ENCODE measurements at places on chromosomes 7 and 10. TPM values are rescaled to one million over a fixed set of nuclear protein-coding genes. Genes with fewer than 3 reads are reported as not detected.

LLCFC1 gene
- total RNA-seq = not detected

CHST3 gene
- 23.6 TPM for total RNA-seq

ADCYAP1R1 gene
- 1.4 TPM for total RNA-seq

TMEM184A gene
- 1.5 TPM for total RNA-seq

OLAH gene
- not detected for total RNA-seq

DRGX gene
- total RNA-seq = not detected

ANK3 gene
- total RNA-seq = 0.58 TPM

MYO3A gene
- total RNA-seq = not detected

CALHM3 gene
- not detected for total RNA-seq

PTPRE gene
- total RNA-seq = 24.6 TPM

IQCE gene
- 4.7 TPM for total RNA-seq

TCAF2 gene
- total RNA-seq = 3.3 TPM

SUN3 gene
- not detected for total RNA-seq

PILRA gene
- total RNA-seq = 1.2 TPM

FRMPD2 gene
- total RNA-seq = not detected

BMS1 gene
- total RNA-seq = 31.1 TPM

TWIST1 gene
- total RNA-seq = 19.1 TPM

CTBP2 gene
- total RNA-seq = 72.9 TPM

DNAJB12 gene
- total RNA-seq = 53.5 TPM

CALCR gene
- total RNA-seq = not detected

GRM3 gene
- total RNA-seq = not detected

ARHGEF5 gene
- 1.0 TPM for total RNA-seq

SFXN2 gene
- 18.8 TPM for total RNA-seq

MYH16 gene
- 29.6 TPM for total RNA-seq

WAC gene
- total RNA-seq = 49.6 TPM

PAPOLB gene
- not detected for total RNA-seq

PRKG1 gene
- total RNA-seq = 3.7 TPM

C10orf88 gene
- 9.4 TPM for total RNA-seq

CPN1 gene
- not detected for total RNA-seq

POU6F2 gene
- not detected for total RNA-seq

SLC26A5 gene
- total RNA-seq = not detected

RINT1 gene
- 14.1 TPM for total RNA-seq

C10orf62 gene
- total RNA-seq = not detected

PTF1A gene
- total RNA-seq = not detected

TBXAS1 gene
- total RNA-seq = 13.5 TPM

RSU1 gene
- total RNA-seq = 42.5 TPM

DCLRE1A gene
- total RNA-seq = 11.5 TPM

KLLN gene
- 0.77 TPM for total RNA-seq

NAPEPLD gene
- total RNA-seq = 3.6 TPM
